ENCODE measurements at places on chromosomes 11 and 22. TPM values are rescaled to one million over a fixed set of nuclear protein-coding genes. Genes with fewer than 3 reads are reported as not detected.
A peak's percentile ranks its signal among the peaks of the same experiment; 100 is the strongest.

DNA sequence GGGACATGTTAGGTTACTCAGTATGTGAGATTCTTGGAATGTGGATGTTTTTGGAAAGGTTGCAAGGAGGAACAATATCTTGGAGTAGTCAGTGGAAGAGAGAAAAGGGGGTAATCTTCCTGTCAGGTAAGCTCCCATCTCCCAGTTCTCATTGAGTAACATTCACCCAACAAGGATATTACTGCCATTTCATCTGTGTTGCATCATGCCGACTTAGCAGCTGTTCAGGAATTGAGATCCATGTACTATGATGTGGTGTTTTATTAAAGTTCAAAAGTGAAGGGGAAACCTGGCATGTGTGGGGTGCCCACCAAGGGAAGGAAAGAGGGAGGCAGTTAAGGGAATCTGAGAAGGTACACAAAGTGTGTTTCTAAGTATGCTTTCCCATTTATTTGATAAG, 58.4 kb upstream of the RASSF10 start:
- DNase-seq = no peak

Gene OR10W1
- not detected for total RNA-seq

Gene MFNG
- total RNA-seq = 10.4 TPM

- no peak for DNase-seq
Observed at GRCh38 chr11:129785383-129786111, 30.1 kb upstream of the TMEM45B start.

- DNase-seq = no peak
Observed at GRCh38 chr11:61694946-61695706, 14.9 kb downstream of the DAGLA start.

DNA sequence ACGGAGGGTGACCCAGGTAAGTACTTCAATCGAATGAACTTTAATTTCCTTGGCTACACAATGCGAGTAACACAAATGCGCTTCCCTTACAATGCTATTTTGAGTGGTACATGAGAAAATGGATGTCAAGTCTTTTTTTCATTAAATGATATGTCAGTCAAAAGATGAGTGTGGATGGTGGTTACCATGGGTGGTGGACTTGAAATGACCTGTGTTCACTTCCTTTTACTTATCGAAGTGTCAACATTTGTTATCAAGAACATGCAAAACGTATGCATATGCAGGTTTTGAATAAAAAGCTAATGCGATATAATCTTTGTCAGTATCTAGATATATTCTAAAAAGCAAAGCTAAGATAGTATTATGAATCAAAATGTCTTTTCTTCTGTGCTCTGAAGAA, 8.8 kb upstream of the APOL5 start:
- no peak for DNase-seq

Gene GAL3ST3
- not detected for total RNA-seq

Gene KLHL35
- not detected for total RNA-seq

Gene PHLDA2
- total RNA-seq = 29.9 TPM

- DNase-seq = no peak
Observed at GRCh38 chr11:92804388-92804966, 165.0 kb upstream of the MTNR1B start.

DNA sequence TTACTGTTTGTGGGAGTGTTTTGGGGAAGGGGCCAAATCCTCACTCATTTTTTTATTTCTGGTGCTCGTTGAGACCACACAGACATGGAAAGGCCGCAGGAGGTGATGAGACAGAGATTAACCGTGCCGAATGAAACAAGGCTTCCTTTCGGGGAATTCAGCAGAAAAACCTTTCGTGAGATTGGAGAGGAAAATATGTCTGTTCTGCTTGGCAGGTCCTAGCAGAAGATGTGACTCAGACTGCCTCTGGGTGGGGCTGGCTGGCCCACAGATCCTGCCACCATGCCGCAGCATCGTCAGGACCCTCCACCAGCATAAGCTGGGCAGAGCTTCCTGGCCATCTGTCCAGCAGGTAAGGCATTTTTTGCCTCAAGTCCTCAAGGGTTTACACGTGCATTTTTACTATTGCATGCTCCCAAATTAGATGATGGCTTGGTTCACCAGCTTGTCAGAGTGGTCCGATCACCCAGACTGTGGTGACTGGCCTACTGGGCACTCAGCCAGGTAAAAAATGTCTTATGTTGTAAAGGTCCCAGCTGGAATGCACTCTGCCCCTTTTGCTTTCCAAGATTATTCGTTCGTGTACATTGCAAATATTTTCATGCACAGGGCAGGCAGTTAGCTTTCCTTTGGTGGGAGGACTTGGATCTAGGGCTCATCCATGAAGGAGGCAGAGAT, 1.5 kb downstream of the DDB2 start:
- DNase-seq = peak; percentile 59

Gene SCN3B
- total RNA-seq = 0.59 TPM

Gene OR10A2
- not detected for total RNA-seq

Gene ASCL2
- 6.3 TPM for total RNA-seq

- no peak for DNase-seq
Observed at GRCh38 chr11:43418197-43418596, 59.5 kb downstream of the TTC17 start.

Gene EXPH5
- total RNA-seq = 42.2 TPM

GRCh38 chr11:118223992-118224391, 819 bp downstream of the JAML start:
- no peak for DNase-seq

DNA sequence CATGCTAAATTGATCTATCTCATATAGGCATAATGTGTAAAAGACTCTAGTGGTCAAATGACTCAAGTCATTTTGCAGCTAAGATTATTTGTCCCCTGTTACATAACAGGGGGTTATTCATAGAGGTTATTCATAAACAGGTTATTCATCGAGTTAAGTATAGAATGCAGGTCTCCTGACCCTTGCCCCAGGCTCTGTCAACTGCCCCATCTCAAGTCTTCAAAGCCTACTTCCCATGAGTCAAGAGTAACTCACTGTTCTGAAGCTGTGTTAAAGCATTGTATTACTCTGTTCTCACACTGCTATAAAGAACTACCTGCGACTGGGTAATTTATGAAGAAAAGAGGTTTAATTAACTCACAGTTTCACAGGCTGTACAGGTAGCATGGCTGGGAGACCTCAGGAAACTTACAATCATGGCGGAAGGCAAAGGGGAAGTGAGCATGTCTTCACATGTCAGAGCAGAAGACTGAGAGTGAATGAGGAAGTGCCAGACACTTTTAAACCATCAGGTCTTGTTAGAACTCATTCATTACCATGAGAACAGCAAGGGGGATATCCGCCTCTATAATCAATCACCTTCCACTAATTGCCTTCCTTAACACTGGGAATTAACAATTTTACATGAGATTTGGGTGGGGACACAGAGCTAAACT, 226.2 kb upstream of the BLID start:
- DNase-seq = no peak

DNA sequence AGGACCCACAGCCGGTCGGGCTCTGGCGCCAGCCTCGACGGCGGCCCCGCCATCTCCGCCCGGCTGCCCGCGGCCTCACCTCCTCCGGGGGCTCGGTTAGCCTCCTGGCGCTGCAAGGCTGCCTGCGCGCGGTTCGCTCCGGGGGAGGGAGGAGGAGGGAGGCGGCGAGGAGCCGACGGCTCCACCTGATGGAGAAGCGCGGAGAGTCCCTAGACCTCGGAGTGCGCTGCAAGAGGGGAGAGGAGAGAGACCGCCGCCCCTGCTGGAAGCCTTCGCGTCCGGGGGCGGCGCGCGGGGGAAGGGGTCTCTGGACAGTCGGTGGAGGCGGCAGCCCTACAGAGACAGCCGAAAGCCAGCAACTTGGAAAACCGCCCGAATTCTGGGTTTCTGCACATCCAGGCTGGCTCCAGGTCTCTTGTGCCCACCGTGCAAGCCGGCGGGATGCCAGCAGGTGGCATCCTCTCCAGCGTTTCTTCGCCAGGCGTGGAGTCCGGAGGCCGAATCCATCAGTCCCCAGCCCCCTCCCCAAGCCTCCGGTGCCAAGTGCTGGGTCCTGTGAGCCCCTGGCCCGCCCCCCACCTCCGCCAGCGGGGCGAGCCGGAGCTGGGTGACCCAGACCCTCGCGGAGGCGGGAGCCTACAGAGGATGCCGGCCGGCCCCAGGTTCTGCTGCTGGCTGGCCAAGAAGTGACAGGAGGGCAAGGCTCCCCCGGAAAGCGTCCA, 2.9 kb upstream of the KIRREL3 start:
- DNase-seq = peak; percentile 18

- peak; percentile 55 for DNase-seq
Observed at GRCh38 chr11:65506772-65507505, 8.1 kb downstream of the MALAT1 start.

Gene GLYAT
- total RNA-seq = 0.14 TPM

GRCh38 chr11:11444027-11444803, 91.2 kb upstream of the CSNK2A3 start:
- DNase-seq = no peak

DNA sequence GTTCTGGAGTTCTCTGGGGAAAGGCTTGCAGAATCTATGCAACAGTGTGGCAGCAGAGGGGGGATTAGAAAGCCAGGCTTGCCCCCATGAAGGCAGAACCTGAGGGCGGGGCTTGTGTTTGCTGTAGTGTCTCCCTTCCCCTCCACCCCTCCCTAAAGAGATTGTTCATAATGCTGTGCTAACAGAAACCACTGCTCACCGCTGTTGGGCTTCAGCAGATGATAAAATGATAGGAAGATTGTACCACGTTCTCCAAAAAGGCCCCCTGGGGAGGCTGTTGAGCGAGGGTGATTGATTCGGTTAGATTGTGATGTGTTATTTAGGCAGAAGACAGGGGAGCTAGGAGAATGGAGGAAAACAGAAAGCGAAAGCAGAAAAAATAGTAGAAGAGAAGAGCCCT, 215.2 kb upstream of the NCAM1 start:
- no peak for DNase-seq

Gene WT1
- total RNA-seq = not detected

DNA sequence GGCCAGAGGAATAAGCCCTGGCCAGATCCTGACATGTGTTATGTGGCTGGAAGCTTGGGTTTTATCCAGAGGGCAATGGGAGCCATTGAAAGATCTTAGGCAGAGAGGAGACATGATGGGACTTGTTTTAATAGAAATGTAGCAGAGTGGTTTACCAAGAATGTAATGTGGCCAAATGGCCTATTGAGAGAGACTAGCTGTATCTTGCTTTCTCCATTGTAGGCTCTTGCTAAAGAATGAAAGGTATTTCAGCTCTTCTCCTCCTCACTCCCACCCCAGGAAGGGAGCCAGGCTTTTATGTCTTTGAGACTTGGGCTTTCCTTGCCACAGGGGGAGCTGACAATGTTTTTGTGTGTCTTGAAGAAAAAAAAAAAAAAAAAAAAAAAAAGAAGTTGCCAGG, 82.3 kb downstream of the TRIM29 start:
- no peak for DNase-seq

DNA sequence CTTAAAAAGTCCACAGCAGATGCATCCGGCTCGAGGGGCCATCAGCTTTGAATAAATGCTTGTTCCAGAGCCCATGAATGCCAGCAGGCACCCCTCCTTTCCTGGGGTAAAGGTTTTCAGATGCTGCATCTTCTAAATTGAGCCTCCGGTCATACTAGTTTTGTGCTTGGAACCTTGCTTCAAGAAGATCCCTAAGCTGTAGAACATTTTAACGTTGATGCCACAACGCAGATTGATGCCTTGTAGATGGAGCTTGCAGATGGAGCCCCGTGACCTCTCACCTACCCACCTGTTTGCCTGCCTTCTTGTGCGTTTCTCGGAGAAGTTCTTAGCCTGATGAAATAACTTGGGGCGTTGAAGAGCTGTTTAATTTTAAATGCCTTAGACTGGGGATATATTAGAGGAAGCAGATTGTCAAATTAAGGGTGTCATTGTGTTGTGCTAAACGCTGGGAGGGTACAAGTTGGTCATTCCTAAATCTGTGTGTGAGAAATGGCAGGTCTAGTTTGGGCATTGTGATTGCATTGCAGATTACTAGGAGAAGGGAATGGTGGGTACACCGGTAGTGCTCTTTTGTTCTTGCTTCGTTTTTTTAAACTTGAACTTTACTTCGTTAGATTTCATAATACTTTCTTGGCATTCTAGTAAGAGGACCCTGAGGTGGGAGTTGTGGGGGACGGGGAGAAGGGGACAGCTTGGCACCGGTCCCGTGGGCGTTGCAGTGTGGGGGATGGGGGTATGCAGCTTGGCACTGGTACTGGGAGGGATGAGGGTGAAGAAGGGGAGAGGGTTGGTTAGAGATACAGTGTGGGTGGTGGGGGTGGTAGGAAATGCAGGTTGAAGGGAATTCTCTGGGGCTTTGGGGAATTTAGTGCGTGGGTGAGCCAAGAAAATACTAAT, 1.9 kb downstream of the NEAT1 start:
- DNase-seq = peak; percentile 44

GRCh38 chr22:36398601-36399471, 11.1 kb upstream of the MYH9 start:
- peak; percentile 49 for DNase-seq

Gene PARVA
- 55.3 TPM for total RNA-seq

GRCh38 chr11:75167617-75168016, 16.7 kb downstream of the SLCO2B1 start:
- no peak for DNase-seq

GRCh38 chr11:9091044-9091922, at the start of gene SCUBE2:
SCUBE2 (minus strand) TSS chr11:9091599; CDS start chr11:9091528, 71 bp downstream.
- DNase-seq = no peak

GRCh38 chr11:91308069-91308468, 916.5 kb upstream of the FAT3 start:
- DNase-seq = no peak

Gene RTN4RL2
- total RNA-seq = 0.67 TPM

DNA sequence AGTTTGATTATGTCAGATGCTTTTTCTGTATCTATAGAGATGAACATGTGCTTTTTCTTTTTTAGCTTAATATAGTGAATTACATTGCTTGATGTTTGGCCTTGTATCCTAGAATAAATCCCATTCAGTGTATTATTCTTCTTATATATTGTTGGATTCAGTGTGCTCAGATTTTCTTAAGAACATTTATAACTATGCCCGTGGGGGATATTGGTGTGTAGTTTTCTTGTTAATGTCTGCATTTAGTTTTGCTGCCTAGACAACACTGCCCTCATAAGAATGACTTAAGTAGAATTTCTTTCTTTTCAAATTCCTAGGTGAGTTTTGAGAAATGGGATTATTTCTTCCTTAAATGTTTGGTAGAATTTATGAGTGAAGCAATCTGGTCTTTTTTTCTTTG, 98.5 kb downstream of the TMEM135 start:
- no peak for DNase-seq

DNA sequence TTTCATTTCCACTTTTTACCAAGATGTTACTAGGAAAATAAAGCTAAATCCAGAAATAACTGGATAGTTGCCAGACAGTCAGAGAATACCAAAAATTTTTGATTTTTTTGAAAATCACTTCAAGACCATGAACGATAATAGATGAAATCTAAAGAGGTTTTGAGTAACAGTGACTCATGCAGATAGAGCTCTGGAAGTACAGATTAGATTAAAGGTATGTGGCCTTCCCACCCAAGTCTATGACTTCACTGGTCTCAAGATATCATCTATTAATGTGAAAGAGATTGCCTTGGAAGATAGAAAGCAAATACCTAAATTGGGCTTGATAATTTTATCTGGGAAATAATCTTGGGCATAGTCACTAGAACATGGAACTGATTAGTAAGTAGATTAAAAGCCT, 415.9 kb downstream of the METTL15 start:
- DNase-seq = no peak

GRCh38 chr11:101584129-101584515, 315 bp upstream of the TRPC6 start:
- DNase-seq = no peak

Gene MYBPC3
- total RNA-seq = not detected
